NCI-H2107 (cell line): ENCODE measurements at places on chromosomes 13 and 19.

DNA sequence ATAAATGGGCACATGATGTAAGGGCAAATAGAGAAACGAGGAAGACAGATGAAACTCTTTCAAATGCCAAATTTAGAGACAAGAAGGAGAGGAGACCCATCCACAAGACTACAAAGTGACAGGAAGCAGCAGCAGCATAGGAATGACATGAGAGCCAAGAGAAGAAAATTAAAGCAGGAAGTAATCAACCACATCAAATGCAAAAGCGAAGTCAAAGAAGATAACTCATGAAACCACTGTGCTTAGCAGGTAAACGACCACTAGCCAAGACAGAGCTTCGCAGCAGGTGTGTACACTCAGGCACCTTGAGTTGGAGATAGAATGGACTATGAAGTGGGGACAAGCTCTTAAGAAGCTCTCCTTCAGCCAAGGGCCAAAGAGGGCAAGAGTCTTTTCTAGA, 64.1 kb downstream of the KLF12 start:
- no peak for DNase-seq

- no peak for DNase-seq
These were observed 43.8 kb downstream of the KLF12 start for GRCh38 chr13:74090397-74090796.

GRCh38 chr19:5690955-5691821, 1.1 kb downstream of the RPL36 start:
- no peak for DNase-seq

- DNase-seq: no peak
These were observed 386.3 kb downstream of the NDFIP2 start for GRCh38 chr13:79867254-79867653.

DNA sequence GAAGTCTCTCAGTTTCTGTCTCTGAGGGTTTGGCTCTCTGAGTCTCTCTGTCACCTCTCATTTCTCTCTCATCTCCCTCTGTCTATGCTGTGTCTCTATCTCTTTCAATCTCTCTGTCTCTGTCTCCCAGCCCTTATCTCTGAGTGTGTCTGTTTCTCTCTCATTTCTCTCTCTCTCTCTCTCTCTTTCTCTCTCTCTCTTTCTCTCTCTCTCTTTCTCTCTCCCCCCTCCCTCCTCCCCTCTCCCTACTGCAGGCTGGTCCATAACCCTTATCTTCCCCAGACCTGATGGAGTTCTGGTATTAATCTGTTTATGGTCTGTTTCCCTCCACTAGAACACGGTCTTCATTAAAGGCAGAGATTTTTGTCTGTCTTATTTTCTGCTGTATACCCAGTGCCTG, 1.3 kb upstream of the PVR start:
- DNase-seq: no peak

DNA sequence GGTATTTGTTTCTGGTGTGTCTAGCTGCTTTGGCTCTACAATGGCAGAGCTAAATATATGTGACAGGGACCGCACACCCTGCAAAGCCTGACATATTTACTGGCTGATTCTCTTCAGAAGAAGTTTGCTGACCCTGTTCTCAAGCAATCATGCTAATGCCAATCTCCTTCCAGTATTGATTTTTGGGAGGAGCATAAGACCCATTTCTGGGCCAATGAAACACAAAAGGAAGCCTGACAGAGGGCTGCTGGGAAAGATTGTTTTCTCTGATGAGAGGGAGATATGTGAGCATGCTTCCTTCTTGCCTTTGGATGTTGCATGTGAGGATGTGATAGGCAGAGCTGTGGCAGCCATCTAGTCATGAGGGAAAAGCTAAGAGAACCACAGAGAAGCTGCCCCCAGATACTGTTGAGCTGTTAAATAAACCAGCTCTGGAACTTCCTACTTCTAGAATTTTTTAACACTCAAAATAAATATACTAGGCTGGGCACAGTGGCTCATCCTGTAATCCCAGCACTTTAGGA, 31.4 kb upstream of the TPTE2 start:
- DNase-seq: no peak

DNA sequence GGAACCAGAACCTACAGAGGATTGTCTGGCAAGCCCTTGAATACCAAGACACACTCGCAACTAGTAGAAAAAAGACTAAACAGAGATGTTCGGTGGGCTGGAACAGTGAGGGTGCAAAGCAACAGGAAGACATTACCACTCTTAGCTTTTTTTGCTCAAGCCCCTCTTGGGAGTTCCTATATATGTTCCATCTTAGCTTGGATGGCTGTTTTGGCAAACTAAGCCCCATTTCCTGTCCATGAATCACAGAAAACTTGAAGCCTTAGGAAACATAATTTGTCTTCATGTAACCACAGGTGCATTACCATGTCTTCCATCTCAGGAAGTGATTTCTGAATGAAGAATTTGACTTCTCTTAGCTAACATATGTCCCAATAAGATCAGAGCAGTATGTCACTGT, 446.3 kb downstream of the OLFM4 start:
- no peak for DNase-seq

- no peak for DNase-seq
These were observed 1053.6 kb upstream of the MIR17HG start for GRCh38 chr13:90293793-90294361.

DNA sequence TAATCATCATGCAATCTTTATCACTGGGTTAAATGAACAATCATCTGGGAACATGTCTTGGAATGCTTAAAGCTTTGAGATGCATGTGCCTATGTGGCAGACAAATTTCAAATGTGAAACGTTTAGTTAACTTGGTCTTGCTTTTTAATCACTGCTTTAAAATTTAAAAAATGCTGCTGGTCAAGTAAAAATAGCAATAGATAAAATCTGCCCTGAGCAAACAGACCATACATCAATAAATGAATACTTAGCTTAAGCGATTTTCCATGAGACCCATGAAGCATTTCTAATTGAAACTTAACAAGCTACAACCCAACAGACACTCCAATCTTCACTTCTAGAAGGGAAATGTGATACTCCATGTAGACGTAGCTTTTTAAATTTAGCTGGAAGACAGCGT, 1.9 kb upstream of the KL start:
- no peak for DNase-seq

- DNase-seq: no peak
These were observed 14.3 kb upstream of the FKRP start for GRCh38 chr19:46731584-46731983.

DNA sequence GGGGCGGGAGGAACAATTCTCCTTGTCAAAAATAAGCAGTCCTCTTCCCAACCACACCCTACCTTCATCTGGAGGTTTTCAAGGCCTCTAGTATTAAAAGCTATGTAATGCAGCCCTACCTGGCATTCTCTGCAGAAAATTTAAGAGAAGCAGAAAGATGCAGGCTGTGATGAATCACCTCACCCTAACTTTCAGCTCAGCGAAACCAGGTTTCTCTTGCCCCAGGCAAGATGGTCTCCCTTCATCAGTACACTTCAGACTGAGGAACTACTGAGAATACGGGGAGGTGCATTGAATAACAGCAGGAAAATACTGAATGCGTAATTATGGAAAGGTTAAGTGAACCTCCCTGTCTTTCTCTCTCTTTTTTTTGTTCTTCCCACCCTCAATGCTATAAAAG, 437.6 kb upstream of the KLF12 start:
- no peak for DNase-seq

DNA sequence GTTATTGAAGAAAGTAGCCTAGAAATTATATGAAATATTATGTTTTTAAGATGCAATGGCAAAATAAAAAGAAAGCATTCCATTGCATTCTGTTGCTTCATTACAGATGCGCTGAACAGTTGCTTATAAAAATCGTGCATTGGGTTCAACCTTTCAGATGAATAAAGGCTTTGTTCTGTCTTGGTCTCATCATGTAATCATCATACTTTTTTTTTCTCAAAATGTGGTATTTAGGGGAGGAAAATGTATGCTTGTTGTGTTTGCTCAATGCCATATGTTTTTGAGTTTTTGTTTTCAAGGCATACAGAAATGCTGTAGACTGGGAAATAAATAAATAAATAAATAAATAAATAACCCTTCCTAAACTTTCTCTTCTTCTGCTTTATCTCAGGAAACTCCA, 1.1 kb upstream of the MBNL2 start:
- DNase-seq: no peak

DNA sequence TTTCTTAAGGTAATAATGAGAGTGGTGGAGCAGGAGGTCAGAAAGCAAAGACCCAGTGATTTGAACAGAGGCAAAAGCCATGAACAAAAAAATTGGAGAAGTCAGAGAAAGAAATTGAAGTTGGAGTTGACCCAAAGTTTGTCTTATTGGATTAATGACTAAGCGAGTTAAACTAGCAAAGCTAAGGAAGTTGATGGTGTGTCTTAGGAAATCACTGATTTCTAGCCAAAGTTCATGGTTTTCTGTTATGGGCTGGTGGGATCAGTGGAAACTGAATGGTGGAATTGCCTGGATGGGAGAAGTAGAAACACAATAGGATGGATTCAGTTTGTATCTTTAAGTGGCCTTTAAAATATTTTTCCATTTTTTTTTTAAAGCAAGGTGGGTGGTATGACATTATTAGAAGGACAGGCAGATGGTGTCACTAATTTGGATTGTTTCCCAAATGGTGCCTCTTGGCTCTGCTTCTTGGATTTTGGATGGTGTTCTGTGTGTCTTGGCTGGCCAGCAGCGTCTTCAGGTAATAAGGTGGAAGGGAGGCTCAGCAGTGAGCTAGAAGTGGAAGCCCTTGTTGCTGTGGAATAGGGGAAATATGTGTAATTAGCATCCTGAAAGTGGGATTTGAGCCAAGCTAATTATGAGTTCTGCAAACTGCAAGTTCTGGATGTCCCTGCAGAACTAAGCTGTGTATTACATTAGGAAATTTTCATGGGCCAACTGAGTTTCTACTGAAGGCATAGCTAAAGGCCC, 302.9 kb downstream of the LMO7 start:
- no peak for DNase-seq

DNA sequence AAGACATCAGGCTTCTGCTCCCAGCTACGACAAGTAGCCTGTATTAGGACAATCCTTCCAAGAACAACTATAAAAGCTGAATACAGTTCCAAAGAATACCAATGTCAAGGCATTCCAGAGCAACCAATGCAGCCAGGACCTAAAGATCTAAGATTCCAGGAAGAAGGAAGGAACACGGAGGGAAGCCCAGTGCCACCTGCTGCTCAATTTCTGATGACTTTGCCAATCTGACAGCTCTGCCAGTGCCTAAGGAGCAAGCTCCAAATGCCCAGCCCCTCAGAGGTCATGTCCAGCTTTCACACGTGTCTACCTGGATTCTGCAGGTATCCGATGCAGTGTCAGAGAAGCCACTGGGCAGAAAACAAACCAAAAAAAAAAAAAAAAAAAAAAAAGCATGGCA, 164.4 kb downstream of the IRS2 start:
- DNase-seq: no peak

- no peak for DNase-seq
These were observed 27.3 kb downstream of the IGFL1 start for GRCh38 chr19:46256855-46257254.

- no peak for DNase-seq
These were observed 367 bp downstream of the MFSD12 start for GRCh38 chr19:3556978-3557460.

GRCh38 chr13:103976371-103976770, 910.2 kb upstream of the SLC10A2 start:
- DNase-seq: no peak

- no peak for DNase-seq
These were observed 90.6 kb downstream of the TEX26 start for GRCh38 chr13:31022928-31023530.

- DNase-seq: no peak
These were observed 33.6 kb downstream of the ZNF701 start for GRCh38 chr19:52603558-52604207.

GRCh38 chr13:61192826-61193225, 222.8 kb downstream of the PCDH20 start:
- no peak for DNase-seq
